ENCODE measurements at places on chromosomes 13 and 19. TPM values are rescaled to one million over a fixed set of nuclear protein-coding genes. Genes with fewer than 3 reads are reported as not detected.

PRR19 gene
- polyA plus RNA-seq: 1.3 TPM

C5AR1 gene
- 3.9 TPM for polyA plus RNA-seq

TEX26 gene
- 3.4 TPM for polyA plus RNA-seq

DNA sequence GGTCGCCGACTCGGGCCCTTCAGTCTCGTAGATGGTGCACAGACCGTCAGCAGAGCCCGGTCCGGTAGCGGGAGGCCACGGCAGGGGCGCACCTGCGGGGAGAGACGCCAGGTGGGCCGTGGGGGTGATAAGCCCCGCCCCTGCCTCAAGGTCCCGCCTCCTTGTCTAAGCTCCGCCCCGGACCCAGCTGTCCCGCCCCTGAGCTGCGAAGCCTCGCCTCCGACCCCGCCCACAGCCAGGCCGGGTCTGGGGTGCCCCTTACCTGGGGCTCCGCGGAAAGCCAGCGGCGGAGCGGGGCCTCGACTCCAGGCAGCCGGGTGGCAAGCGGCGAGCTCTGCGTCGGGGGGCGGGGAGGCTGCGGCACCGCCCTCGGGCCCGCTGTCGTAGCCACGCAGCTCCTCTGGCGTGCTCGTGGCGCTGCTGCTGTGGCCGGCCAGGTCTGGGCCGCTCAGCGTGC is 4.7 kb downstream of the PRR36 start:
- DNase-seq: no peak

DNA sequence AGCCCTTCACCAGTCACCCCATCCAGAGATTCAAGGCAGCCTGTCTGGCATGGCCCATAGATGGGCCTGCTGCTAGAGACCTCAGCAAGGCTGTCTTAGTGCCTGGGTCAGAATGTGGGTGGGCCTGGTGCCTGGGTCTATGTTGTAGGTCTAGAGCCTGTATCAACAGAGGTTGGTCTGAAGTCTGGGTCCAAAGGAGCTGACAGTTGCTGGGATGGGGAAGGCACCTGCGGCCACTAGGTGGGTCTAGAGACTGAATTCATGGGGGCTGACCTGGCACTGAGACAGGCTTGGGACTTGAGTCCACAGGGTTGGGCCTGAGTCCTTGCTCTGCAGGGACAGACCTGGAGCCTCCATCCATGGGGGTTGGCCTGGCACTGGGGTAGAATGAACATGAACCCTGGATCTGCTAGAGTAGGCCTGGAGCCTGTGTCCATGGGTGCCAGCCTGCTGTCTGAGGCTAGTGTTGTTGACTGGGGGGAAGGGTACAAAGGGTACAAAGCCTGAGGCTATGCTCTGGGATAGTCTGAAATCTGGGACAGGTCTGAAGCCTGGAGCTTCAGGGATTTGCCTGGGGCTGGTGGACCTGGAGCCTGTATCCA is 516.8 kb downstream of the OLFM4 start:
- DNase-seq: no peak

GRCh38 chr19:35459414-35460082 is 11.5 kb downstream of the FFAR2 start:
- no peak for DNase-seq

GRCh38 chr13:67267136-67267535 is 37.0 kb upstream of the PCDH9 start:
- no peak for DNase-seq

GRCh38 chr13:34913040-34913439 is 29.0 kb upstream of the NBEA start:
- no peak for DNase-seq

DNA sequence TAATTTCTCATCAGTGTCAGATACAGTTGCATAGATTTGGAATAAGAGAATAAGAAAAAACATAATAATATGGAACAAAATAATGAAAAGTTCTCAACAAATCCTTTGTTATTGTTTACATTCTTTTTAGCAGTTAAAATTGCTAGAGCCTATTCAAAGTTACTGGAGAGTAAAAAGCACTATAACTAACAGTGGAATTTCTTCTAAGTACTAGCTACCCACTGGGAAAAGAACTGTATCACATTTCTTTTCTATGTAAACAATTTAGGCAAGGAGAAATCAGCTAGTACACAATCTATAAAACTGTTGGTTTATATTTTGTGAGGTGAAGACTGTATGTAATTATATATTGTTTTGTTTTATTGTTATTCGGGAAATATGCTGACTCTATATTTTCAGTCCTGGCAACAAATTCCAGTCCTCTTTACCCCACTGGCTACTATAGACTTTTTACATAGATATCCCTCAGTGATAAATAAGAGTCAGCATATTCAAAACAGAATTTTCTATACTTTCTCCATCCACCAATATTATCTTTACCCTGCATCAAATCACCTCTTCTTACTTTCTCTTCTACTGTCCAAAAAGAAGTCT is 222.0 kb downstream of the PCDH9 start:
- DNase-seq: no peak

All from right renal cortex interstitium (tissue), 3 donors.